ENCODE measurements at places on chromosomes 2 and 18.

DNA sequence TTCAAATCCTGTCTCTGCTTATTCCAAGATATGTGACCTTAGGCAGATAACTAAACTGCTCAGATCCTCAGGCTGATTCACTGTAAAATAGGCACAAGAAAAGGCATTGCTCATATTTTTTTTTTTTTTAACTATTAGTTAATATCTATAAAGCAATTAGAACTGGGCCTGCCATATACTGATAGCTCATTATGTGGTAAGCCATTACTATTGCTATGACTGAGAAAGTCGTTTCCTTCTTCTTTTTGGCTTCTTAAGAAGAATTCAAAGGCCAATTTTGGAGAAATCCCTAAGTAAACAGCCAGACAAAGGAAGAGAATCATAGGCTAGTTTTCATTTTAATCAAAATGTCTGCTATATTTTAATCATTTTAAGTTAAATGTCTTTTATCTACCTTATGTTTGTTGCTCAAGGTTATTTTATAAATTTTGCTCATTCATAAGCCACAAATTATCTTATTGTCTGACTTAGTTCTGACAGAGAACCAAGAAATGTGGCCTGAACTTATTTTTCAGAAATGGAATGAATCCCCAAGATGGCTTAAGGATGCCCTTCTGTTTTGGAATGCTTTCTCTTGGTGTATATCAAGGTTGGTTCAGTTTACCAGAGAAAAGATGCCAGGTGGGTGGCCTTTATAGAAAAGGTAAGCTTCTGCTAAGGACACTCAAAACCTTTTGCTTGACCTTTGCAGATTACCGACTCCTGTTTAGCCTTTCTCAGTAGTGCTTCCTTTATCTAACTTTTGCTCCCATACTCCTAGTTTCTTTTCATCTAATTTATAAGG lies 21.3 kb upstream of the VRK2 start:
- DNase-seq: no peak

- no peak for DNase-seq
Measured at GRCh38 chr18:22800551-22800951, 132.6 kb upstream of the RBBP8 start.

DNA sequence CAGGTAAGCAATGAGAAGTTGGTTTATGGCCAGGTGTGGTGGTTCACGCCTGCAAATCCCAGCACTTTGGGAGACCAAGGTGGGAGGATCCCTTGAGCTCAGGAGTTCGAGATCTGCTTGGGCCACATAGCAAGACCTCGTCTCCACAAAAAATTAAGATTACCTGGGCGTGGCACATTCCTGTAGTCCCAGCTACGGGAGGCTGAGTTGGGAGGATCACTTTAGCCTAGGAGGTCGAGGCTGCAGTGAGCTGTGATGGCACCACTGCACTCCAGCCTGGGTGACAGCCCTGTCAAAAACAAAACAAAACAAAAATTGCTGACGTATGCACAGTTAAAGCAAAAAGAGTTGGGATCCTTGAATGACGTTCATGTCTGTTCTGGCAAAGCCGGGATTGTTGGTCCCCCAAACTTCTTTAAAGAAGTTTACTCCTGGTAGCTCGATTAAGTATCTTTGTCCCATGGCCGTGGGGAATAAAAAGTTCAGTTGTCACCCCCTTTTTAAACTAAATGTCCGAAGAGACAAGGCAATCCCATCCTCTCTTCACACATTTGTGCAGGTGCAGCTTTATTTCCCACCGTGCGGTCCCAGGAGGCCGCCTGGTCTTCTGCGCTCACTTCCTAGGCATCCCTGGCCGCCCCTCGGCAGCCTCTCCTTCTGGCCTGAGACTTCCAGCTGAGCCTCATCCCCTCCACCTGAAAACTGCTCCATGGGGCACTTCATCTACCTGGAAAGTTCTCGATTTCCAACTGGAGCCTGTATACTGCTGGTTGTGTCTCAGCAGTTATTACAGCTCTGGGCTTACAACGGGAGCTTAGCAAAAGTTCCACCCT lies 762 bp upstream of the SPOPL start:
- no peak for DNase-seq

GRCh38 chr18:22935431-22935830 lies 2.3 kb downstream of the RBBP8 start:
- no peak for DNase-seq

- DNase-seq: no peak
Measured at GRCh38 chr18:50594942-50595341, 35.1 kb downstream of the MAPK4 start.

DNA sequence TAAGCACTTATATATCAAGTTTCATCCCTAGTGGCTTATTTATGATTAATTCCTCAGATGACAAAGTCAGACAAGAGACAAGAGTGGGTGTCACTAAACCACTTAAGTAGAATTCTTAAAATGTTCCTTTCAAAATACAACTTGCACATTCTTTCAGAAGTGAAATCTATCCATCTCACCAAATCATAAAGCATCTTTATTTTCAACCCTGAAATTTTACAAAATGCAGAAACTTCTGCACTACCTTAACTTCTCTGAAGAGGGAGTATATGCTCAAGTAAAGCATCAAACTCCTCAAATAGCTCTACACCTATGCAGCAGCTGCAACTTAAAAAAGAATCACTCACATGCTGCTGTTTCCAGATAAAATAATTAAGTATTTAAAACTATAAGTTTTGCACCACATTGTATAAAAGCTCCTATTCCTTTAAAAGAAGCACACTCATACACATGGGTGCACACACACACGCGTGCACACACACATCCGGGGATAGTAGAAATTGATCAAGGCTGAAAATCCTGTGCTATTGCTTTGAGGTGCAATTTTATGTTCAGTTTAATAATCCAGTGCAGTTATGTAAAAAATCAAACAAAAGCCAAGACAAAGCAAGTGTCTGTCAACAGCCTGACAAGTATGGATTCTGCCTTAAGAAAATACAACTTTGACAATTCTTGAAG lies 244.5 kb downstream of the TCF4 start:
- DNase-seq: no peak

- DNase-seq: no peak
Measured at GRCh38 chr2:216103213-216103612, 5.9 kb upstream of the XRCC5 start.

DNA sequence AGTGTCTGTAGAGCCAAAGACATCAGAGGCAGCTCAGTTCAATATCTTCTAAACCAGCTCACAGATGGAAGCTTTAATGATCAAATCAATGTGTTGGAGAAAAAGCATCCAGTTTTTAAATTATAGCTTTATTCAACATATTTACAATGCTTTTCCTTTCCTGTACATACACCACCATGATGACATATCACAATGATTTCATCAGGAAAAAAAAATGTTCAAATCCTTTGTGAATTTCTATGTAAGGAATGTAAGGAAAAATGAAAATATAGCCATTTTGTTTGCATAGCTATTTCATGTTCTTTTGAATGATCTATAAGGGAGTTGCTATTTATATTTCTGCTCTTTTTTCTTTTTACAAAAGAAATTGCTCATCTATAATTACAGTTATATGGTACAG lies 134.7 kb upstream of the CDH20 start:
- no peak for DNase-seq

GRCh38 chr2:40213071-40213470 lies 238.8 kb downstream of the SLC8A1 start:
- no peak for DNase-seq

DNA sequence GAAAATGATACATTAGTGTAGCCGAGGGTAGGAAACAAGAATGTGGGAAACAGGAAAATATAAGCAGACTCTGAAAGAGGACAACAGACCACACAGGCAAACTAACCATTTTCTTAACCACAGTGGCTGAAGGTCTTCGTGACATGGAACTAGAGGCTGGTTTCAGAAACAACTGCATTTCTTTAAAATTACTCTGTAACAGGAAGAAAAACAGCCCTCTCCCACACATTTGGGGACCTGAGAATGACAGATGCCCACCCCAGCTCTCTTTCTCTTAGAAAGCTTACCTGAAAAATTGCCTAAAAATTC lies 13.8 kb upstream of the SLC25A52 start:
- DNase-seq: no peak

DNA sequence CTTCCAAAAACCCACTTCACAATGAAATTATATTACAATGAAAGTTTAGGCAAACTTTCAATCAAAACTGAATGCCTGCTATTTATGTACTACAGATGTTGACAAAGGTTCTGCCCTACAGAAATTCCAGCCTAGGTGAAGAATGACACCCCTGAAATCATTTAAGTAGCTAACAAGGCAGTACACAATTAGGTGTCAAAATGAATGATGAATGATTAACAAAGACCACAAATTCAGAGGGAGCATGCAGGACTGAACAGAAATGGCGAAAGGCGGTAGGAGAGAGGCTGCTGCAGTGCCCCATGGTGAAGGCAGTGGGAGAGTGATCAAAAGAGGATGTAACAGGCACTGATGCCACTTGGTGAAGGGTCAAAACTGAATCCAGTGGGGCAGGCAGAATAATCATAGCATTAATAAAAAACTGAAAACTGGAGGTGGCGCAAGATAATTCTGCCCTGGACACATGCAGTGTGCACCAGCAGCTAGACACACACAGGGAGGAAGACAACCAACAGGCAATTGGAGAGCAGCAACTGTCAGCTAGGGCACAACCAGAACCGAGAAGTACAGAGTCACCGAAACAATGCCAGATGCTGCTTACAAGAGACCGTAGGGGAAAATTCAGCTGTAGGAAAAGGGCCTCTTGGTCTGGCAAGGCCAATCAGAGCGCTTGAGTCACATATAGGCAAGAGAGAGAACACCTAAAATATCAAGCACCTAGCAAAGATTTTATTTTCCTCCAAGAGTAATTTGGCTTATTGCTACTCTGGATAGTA lies 4.5 kb downstream of the TMEM131 start:
- DNase-seq: no peak

DNA sequence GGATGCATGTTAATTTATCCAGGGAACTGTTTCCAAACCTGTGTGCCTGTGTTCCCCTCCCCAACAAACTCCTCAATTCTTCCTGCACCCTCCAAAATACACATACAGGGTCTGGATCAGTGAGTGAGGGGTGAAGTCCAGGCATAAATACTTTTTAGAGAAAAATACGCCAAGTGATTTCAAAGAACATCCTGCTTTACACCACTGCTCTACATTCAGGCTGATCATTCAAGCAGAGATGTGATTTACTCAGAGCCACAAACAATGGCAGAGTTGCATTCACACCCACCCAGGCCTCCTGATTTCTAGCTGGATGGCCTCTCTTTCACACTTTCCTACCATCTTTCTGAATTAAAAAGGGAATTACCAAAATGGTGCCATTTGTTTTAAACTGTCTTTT lies 289.5 kb upstream of the SLC14A2 start:
- no peak for DNase-seq

DNA sequence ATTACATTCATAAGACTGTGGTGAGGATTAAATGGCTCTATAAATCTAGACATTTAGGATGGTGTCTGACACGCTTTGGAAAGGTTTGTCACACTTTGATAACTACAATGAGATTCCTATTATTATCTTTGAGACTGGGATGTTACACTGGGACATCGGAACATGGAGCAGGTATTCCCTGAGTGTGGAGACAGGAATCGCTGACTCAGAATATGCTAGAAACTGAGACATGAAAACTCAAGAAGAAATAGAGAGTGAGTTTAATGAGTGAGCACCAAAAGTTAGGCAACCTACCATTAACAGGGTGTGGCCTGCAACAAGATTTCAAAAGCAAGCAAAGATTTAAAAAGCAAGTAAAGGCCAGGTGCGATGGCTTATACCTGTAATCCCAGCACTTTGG lies 145.4 kb downstream of the TMEFF2 start:
- DNase-seq: no peak

DNA sequence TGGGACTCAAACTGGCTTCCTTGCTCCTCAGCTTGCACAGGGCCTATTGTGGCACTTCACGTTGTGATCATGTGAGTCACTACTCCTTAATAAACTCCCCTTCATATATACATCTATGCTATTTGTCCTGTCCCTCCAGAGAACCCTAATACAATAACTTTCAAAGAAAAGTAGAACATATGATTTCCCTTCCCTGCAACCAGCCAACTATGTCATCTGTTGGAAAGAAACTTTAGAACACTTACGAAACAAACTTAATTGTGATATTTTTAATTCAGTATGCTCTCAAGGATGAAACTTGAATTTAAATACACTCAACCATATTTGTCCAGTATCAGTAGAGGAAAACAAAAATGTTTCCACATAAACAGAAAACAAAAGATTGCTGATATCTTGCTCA lies 84.4 kb downstream of the DYM start:
- no peak for DNase-seq

- no peak for DNase-seq
Measured at GRCh38 chr2:204713211-204713610, 167.9 kb downstream of the PARD3B start.

- no peak for DNase-seq
Measured at GRCh38 chr2:203018181-203018580, 3.5 kb downstream of the NBEAL1 start.

GRCh38 chr2:105796791-105797190 lies 52.1 kb downstream of the NCK2 start:
- DNase-seq: no peak

DNA sequence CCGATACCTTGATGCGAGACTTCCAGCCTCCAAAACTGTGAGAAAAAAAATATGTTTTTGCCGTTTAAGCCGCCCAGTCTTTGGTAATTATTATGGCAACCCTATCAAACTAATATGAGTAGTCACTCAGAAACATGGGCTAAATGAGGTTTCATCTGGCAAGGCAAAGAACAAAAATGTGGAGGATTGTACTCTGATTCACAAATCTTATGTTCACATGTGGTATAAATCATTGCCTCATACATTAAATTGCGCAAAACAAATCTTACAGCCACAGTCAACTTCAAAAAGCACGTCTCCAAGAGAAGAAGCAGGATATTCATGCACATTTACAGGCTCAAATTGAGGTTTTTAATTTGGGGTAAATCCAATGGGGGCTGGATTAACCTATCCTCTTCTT lies 1435.4 kb upstream of the LRRTM1 start:
- DNase-seq: no peak

DNA sequence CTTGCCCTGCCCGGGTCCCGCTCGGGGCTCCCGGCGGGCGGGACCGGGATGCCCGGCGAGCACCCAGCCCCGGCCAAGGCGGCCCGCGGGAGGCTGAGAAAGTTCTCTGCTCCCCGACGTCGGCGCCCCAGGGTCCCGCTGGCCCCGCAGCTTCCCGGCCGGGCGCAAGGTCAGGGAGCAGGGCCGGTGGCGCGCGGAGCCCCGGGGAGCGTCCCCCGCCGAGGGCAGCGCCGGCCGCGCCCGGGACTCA lies 331 bp downstream of the SERPINE2 start:
- no peak for DNase-seq

DNA sequence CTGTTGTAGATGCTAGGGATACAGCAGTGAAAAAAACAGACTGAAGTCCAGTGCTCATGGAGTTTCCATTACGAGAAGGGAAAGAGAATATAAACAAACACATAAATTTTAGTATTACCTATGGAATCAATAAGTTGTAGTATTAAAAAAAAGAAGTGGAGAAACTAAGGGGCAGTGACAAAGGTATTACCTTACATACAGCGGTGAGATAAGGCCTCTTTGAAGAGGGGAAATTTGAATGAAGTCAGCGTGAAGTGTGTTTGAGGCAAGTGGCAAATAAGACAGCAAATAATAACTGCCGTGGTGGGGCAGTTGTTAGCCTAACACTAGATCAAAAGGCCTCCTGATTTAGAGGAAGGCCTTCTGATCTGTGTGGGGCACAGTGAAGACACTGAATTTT lies 57.9 kb downstream of the TLK1 start:
- DNase-seq: no peak

- no peak for DNase-seq
Measured at GRCh38 chr2:156343940-156344301, 11.4 kb upstream of the NR4A2 start.

GRCh38 chr18:80009661-80010550 lies 21.5 kb upstream of the TXNL4A start:
- DNase-seq: no peak

GRCh38 chr18:8989017-8989416 lies 113.5 kb upstream of the NDUFV2 start:
- DNase-seq: no peak
